NCI-H748 treated with DMSO at 0.1 percent for 48 hours (cell line): ENCODE measurements at places on chromosomes 1 and 21.

- no peak for DNase-seq
Observed at GRCh38 chr1:94298861-94299260, 61.5 kb upstream of the ARHGAP29 start.

- no peak for DNase-seq
Observed at GRCh38 chr1:201562257-201562656, 23.3 kb downstream of the NAV1 start.

DNA sequence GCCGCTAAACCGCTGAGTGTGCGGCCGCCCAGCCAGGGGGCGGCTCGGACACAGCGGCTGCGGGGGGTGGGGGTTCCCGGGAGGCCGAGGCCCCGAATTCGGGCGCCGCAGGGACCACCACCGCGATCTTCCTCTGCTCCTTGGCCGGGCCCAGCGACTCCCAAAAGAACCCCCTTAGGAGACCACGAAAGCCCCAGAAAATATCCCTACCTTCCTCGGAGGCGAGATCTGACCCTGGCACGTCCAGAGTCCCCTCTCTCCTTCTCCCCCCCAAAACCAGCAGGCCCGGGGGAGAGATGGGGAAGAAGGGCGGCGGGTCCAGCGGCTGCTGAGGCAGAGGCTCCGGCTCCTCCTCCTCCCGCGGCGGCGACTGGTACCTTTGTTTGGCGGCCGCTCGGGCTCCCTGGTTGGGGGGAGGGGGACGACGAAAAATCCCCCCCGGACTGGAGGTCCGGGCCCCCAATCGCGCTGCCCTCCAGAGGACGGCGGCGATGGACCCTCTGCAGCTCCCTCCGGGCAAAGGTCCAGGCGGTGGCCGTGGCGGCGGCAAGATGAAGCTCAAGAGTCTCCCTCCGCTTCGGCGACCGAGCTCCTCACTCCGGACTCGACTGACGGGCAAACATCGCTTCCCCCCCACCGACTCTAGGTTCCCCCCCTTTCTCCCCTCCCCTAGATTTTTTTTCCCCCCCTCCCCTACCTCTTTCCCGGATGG lies at the start of gene ARID4B:
TSS of gene ARID4B (minus strand) at position 621 of the 712 bp plus-strand sequence. CDS start 1,260 bp downstream, outside the sequence.
- DNase-seq: no peak

GRCh38 chr1:237444120-237444790 lies 402.3 kb downstream of the RYR2 start:
- no peak for DNase-seq

GRCh38 chr21:42931560-42932235 lies 6.3 kb upstream of the ERVH48-1 start:
- no peak for DNase-seq

DNA sequence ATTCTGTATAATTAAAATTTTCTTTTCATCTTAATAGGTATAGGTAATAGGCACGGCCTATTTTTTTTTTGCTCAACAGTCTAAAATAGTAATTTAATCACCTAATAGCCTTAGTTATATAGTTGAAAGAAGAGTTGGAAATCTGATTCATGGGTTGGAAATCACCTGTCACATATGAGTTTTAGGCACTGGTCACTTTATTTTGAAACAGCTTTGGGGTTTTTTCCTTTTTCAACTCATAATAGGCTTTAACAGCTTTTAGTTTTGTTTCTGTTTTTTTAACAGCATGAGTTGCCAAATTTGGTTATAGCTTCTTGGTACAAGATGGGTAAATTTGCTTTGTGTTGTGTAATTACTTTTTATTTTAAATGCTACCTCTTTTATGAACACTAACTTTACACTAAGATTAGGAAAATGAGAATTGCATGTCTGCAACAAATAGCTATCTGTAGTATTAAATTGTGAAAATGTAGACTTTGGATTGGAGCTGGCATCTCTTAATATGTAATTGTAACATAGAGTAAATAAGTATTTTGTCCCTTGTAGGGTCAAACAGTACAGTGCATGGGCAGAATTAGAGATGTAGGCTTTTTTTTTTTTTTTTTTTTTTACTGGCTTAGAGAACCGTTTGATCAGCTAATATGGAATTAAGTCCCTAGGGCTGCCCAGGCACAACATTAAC lies 109.8 kb downstream of the OSBPL9 start:
- DNase-seq: no peak

- no peak for DNase-seq
Observed at GRCh38 chr1:66138613-66139012, 345.9 kb downstream of the PDE4B start.

- no peak for DNase-seq
Observed at GRCh38 chr1:112805155-112805853, 90.2 kb upstream of the PPM1J start.

DNA sequence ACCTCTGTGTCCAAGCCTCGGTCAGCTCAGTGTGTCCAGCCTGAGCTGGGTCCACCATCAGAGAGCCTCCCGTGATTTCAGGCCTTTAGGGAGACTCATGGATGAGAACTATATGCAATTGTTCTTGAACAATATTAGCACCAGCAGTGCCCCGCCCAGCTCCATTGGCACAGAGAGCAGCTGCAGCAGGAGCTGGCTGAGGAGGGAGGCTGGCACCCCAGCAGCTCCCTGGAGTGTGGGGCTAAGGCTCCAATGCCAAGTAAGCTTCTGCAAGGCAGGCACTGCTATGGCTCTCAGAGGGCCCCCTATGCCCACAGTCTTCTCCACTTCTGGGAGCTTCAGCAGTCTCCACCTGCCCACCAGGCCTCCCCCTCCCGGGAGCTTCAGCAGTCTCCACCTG lies 593.3 kb downstream of the MATN1 start:
- DNase-seq: peak; percentile 0

- DNase-seq: no peak
Observed at GRCh38 chr1:4075436-4076225, 175.6 kb upstream of the C1orf174 start.

GRCh38 chr1:203048555-203049051 lies 22.3 kb downstream of the PPFIA4 start:
- no peak for DNase-seq

DNA sequence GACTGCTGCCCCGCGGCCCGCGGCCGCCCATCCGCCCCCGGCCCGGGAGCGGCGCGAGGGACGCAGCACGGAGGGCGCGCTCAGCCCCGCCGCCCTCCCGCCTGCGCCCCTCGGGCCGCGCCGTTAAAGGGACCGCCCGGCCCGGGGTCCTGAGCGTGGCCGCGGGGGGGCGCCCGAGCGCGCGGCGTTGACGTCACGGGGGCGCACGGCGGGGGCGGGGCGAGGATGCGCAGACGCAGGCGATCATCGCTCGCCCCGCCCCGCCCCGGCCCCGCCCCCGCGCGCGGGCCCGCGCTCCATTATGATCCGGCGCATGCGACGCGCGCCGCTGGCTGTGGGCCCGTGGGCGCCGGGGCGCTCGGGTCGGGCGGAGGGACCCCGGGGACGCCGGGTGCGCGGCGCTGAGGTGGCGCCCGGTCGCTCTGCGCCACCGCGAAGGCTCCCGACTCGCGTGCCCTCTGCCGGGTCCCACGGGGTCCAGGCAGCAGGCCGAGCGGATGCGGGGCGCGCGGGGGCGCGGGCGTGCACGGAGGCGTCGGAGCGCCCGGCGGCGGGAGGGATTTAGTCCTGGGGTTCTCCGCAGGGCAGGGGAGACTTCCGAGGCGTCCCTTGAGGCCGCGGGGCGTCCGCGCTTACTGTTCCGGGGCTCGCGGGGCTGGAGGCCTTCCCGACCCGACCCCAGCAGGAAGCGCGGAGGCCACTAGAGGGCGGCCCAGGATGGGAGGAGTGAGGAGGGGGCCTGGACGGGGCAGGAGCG lies at the start of gene DVL1:
TSS of gene DVL1 (minus strand) at position 163 of the 757 bp plus-strand sequence. CDS start 353 bp downstream, outside the sequence.
- peak; percentile 1 for DNase-seq

DNA sequence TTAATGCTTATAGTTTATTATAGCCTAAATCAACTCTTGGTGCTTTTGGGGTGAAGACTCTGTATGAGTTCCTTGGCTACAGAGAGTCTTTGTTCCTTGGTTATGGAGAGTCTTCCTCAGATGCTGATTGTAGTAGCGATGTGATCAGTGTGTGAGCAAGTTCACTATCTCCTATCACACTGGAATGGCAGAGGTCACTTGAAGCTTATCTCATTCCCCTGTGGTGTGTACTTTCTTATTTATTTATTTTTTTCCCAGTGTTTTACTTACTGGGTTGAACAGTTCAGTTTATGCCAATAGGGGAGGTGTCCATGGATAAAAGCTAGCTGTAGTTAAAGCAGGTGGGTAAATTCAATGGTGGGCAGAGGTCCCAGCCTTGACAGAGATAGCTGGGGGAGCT lies 20.1 kb upstream of the MAB21L3 start:
- no peak for DNase-seq

GRCh38 chr1:7902478-7903085 lies 38.1 kb downstream of the TNFRSF9 start:
- DNase-seq: peak; percentile 37

DNA sequence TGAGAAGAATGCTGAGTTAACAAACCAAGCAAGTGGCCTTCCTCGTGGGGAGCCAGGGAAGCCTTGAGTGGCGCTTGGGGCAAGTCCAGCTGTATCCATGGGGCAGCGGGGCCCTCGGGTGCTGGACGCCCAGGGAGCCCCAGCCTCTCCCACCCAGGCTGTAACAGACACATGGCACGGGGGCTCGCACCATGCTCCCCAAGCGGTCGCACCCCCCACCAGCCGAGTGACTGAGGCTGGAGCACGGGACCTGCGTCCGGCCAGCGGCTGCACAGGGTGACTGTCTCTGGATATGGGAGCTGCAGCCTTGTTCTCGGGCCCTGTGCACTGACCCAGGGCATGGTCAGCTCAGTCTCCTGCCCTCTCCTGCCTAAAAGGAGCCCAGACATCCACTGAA lies 53.9 kb upstream of the ACTRT2 start:
- no peak for DNase-seq

DNA sequence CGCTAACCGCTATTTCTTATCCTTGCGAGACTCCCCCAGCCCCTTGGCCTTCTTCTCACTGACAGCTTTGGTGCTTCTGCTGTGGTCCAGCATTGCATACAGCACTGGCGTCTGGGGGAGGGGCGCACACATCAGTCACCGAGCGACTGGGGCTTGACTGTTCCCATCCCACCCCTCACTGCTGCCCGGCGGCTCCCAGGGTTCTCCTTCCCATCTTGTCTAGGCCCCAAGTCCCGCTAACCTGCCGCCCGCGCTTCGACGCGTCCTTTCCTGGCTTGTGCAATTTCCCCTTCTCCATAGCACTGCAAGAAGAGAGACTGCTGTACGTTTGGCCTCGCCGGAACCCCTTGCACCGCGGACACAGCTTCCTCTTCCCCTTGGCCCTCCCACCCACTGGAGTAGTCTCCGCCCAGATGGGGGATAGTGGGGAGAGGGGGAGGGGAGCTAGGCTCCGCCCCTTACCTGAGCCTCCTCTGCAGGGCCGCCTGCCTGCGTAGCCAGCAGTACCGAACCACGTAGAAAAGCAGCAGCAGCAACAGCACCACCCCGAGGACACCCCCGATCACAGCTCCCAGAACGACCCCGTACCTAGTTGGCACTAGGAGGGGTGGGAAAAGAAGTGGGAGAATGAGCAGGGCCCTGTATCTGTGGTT lies 3.8 kb downstream of the MPZ start:
- DNase-seq: no peak

GRCh38 chr1:230812568-230812967 lies 55.8 kb downstream of the C1orf198 start:
- DNase-seq: no peak

DNA sequence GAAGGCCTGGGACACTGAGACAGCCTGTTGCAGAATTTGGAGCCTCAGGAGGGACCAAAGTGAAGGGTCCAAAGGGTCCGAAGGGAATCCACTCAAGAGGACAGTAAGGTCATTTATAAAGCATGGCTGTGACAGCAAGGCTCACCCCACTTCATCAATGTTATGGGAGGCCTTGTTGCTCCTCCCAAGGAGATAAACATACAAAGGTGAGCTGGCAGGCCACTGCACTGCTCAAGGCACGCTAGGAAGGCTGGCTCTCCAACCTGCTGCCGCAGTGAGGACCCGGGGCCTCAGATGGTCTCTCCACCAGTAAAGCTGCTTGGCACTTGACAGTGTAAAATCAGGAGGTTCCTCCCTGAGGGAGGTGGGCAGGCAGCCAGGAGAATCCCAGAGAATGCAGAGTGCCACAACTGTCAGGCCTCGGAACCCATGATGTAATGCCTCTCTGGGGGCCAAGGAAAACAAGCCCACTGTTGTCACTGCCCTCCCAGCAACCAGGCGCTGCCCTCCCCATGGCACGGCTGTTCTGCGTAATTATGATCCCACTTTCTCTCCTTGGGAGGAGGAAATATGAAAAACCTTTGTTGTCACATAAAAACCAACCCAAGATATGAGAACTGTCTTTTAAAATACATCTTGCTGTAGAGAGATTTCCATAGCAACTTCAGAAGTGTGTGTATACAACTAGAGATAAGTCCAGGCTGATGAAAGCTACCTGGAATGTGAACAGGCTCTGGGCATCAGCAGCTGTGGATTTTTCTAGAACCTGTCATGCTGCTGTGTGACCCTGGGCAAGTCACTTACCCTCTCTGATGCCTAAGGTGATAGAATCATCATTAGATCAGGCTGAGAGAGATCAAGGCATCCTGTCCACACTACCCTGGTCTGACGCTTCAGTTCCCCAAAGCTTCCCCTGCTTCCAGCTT lies 102.5 kb downstream of the KCNN3 start:
- no peak for DNase-seq

GRCh38 chr21:42153046-42153686 lies 65.8 kb upstream of the ABCG1 start:
- no peak for DNase-seq

DNA sequence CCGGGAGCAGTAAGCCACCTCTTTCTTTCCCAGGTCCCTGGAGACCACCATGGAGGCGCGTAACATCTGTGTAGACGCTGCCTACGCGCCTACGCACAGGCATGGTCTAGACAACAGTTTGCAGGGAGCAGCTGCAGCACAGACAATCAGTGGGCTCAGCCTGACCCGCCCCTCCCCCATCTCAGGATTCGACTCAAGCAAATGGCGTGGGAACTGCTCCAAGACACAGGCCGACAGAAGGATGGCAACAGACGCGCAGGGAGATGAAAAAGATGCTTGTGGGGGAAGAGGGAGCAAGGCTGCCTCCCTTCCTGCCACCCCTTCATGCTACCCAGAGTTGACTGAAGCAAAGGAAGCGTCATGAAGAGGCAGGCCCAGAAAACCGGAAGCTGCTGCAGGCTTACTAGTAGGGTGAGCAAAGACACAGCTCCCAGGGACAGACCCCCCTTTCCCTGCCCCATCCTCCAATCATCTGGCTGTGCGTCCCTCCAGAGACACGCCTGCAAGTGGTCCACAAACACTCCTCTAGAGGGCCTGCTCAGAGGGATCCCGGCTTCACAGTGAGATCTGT lies 19.5 kb downstream of the STK40 start:
- no peak for DNase-seq
